ENCODE measurements at places on chromosomes 1 and 21. TPM values are rescaled to one million over a fixed set of nuclear protein-coding genes. Genes with fewer than 3 reads are reported as not detected.

GRCh38 chr21:27648560-27648959, 681.7 kb upstream of the ADAMTS5 start:
- no peaks in the 10 kb centered on the region for H3K27me3 ChIP-seq
- H3K4me3 ChIP-seq, result no peak overlapping the region
- no peaks in the 10 kb centered on the region for H3K4me1 ChIP-seq
- H3K36me3 ChIP-seq, result no peaks in the 10 kb centered on the region

GRCh38 chr1:175894581-175894980, 151.2 kb upstream of the TNR start:
- DNase-seq, result no peak
- H3K4me3 ChIP-seq, result no peak overlapping the region

GRCh38 chr1:75058424-75058823, 75.8 kb upstream of the LHX8 start:
- no peak overlapping the region for H3K4me3 ChIP-seq
- H3K27ac ChIP-seq, result no peak overlapping the region
- no peak for DNase-seq
- no peaks in the 10 kb centered on the region for H3K27me3 ChIP-seq

- peaks cover 8% of the 10 kb centered on the region for H3K36me3 ChIP-seq
- no peaks in the 10 kb centered on the region for H3K27me3 ChIP-seq
- peak within 1 kb of the TSS; percentile 83 for H3K4me3 ChIP-seq
These were observed at the start of gene RNF207 for GRCh38 chr1:6205849-6206519. Gene RNF207, plus strand, starts transcription at chr1:6206119. Its CDS starts 417 bp downstream, at chr1:6206536.

- H3K36me3 ChIP-seq, result no peaks in the 10 kb centered on the region
- H3K4me1 ChIP-seq, result no peaks in the 10 kb centered on the region
- H3K27me3 ChIP-seq, result peaks cover 46% of the 10 kb centered on the region
- H3K27ac ChIP-seq, result no peak overlapping the region
- no peak for DNase-seq
These were observed 236.2 kb downstream of the SETD4 start for GRCh38 chr21:35824136-35824535.

The HSD3B1 gene
- not detected for total RNA-seq

The HES3 gene
- total RNA-seq, result not detected

The CRYBG2 gene
- total RNA-seq, result not detected

- H3K27me3 ChIP-seq, result no peaks in the 10 kb centered on the region
- no peaks in the 10 kb centered on the region for H3K36me3 ChIP-seq
- DNase-seq, result no peak
- H3K4me3 ChIP-seq, result no peak overlapping the region
These were observed 198.8 kb downstream of the AMY1C start for GRCh38 chr1:103948526-103948925.

- H3K4me3 ChIP-seq, result no peak overlapping the region
- no peaks in the 10 kb centered on the region for H3K36me3 ChIP-seq
- no peaks in the 10 kb centered on the region for H3K27me3 ChIP-seq
- H3K4me1 ChIP-seq, result no peaks in the 10 kb centered on the region
- no peak for DNase-seq
These were observed 14.2 kb downstream of the PIGM start for GRCh38 chr1:160017592-160017991.

The PDZK1 gene
- total RNA-seq, result 0.16 TPM

- H3K27ac ChIP-seq, result no peak overlapping the region
- peaks cover 40% of the 10 kb centered on the region for H3K4me1 ChIP-seq
These were observed 2.2 kb upstream of the LAPTM5 start for GRCh38 chr1:30759718-30760281.

The DISP3 gene
- total RNA-seq, result not detected

- no peak for DNase-seq
- H3K4me3 ChIP-seq, result no peak overlapping the region
- H3K36me3 ChIP-seq, result no peaks in the 10 kb centered on the region
- peaks cover 60% of the 10 kb centered on the region for H3K4me1 ChIP-seq
- H3K27me3 ChIP-seq, result no peaks in the 10 kb centered on the region
- peak overlapping the region; percentile 87 for H3K27ac ChIP-seq
These were observed 19.6 kb upstream of the OVAAL start for GRCh38 chr1:180539136-180539535.

- DNase-seq, result no peak
- peaks cover 21% of the 10 kb centered on the region for H3K27me3 ChIP-seq
- H3K4me3 ChIP-seq, result no peak overlapping the region
- no peaks in the 10 kb centered on the region for H3K4me1 ChIP-seq
These were observed 19.7 kb upstream of the TSPEAR start for GRCh38 chr21:44730951-44731579.

The PRELP gene
- total RNA-seq, result 22.5 TPM

DNA sequence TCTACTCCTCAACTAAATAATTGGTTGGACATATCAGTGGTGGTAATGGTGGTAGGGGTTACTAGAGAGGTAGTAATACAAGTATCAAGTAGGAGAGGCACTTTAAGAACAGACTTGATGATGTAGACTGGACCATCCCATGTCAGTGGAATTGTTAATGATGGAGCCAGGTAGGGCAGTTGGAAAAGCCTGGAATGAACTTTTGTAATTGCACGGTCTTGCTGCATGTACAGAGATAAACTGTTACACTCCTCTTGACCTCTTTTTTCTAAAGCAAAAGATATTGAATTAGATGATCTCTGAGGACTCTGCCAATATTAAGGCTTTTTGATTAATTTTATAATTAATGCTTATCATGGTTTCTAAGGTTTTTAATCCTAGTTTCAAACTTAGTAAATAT, 5.8 kb downstream of the HMGCS2 start:
- H3K27me3 ChIP-seq, result no peaks in the 10 kb centered on the region
- H3K36me3 ChIP-seq, result peaks cover 3% of the 10 kb centered on the region
- H3K27ac ChIP-seq, result no peak overlapping the region
- H3K4me3 ChIP-seq, result no peak overlapping the region

DNA sequence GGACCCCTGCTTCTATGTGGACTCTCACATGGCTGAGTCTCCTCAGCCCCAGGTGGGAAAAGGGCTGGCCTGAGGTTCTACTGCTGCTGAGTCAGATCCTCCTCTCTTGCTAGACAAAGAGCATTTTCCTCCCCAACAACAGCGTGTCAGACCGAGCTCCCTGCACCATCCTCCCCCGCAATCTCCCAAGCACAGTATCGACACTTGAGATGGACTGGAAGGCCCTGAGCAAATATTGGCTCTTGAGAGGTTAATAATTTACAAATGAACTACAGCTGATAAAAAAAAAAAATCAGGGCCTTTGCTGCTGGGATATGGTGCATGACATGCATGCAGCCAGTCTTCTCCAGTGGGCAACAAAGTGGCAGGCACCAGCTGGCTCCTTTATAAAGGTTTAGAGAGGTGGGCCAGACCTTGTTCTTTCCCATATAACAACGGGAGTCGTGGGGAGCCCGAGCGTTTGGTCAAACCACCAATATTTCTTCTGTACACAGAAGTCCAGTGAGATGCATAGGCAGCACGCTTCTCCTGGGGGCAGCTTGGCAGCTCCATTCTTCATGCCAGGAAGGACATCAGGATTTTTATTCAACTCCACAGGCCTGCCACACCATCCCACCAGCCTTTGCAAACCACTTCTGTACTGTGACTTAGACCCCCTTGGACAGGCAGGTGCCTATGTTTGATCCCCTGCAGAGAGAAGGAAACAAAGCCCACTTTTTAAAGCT, 55.4 kb upstream of the CAMK1G start:
- no peak overlapping the region for H3K4me3 ChIP-seq
- no peaks in the 10 kb centered on the region for H3K4me1 ChIP-seq
- no peaks in the 10 kb centered on the region for H3K36me3 ChIP-seq
- DNase-seq, result no peak

The FCAMR gene
- not detected for total RNA-seq

DNA sequence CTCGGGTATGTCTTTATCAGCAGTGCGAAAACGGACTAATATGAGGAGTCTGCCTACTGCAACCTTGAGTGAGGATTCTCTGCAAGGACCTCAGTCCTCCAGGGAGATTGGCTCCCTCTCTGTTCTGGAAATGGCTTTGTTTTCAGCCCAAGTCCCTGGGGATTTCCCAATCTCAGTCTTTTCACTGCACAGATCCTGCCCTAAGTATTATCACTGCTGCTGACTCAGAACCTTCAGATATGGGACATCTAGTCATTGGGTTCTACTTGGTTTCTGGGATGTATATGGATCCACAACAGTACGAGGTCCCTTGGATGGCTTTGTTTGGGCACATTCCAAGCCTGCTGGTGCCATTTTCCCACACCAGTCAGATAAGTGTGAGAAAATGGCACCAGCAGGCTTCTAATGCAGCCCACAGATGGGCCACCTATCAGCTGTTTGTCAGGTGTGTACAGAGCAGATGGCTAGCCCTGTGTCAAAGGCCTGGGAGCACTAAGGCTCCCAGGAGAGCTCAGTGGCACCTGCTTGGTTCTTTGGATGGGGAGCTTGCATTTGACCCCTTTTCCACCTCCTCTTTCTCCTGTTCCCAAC, 27.4 kb downstream of the ELF3 start:
- H3K36me3 ChIP-seq, result no peaks in the 10 kb centered on the region
- H3K4me3 ChIP-seq, result no peak overlapping the region
- no peak for DNase-seq
- H3K27me3 ChIP-seq, result no peaks in the 10 kb centered on the region
- no peak overlapping the region for H3K27ac ChIP-seq
- H3K4me1 ChIP-seq, result peaks cover 3% of the 10 kb centered on the region

The PIGR gene
- total RNA-seq, result 0.91 TPM

DNA sequence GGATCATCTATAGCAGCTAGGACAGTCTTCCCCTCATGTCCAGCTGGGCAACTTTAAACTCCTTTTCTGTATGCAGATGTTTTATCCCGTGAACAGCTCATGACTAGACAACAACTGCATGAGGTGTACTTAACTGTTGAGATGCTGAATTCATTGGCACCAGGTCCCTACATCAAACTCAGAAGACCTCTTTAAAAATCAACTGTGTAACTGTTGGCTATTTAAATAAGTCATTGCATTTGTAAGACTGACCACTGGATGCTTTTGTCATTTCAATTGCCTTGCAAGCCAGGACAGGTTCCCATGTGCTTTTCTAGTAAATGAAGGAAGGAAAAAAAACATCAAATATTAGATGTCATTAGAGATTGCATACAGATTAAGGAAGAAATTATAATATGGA, 28.3 kb upstream of the GORAB start:
- no peak for DNase-seq
- no peaks in the 10 kb centered on the region for H3K36me3 ChIP-seq
- no peaks in the 10 kb centered on the region for H3K27me3 ChIP-seq
- H3K27ac ChIP-seq, result no peak overlapping the region
- no peaks in the 10 kb centered on the region for H3K4me1 ChIP-seq

- H3K36me3 ChIP-seq, result no peaks in the 10 kb centered on the region
- no peak for DNase-seq
- peaks cover 18% of the 10 kb centered on the region for H3K4me1 ChIP-seq
- peak overlapping the region; percentile 72 for H3K4me3 ChIP-seq
These were observed 437 bp downstream of the IFNLR1 start for GRCh38 chr1:24186711-24186992.

GRCh38 chr1:221101807-221102605, 222.8 kb downstream of the HLX start:
- DNase-seq, result no peak
- peaks cover 15% of the 10 kb centered on the region for H3K4me1 ChIP-seq
- H3K27me3 ChIP-seq, result no peaks in the 10 kb centered on the region
- no peak overlapping the region for H3K4me3 ChIP-seq
- no peaks in the 10 kb centered on the region for H3K36me3 ChIP-seq

The ZBTB8B gene
- total RNA-seq, result 0.03 TPM

The NBPF6 gene
- total RNA-seq, result not detected

GRCh38 chr1:151510614-151510956, 602 bp upstream of the CGN start:
- no peak for DNase-seq
- peaks cover 31% of the 10 kb centered on the region for H3K27me3 ChIP-seq

The LENEP gene
- not detected for total RNA-seq

The MRPL9 gene
- total RNA-seq, result 41.8 TPM

GRCh38 chr1:30780409-30780808, 22.8 kb upstream of the LAPTM5 start:
- no peak overlapping the region for H3K27ac ChIP-seq
- H3K4me3 ChIP-seq, result no peak overlapping the region
- peaks cover 12% of the 10 kb centered on the region for H3K27me3 ChIP-seq
- no peaks in the 10 kb centered on the region for H3K36me3 ChIP-seq
- H3K4me1 ChIP-seq, result peaks cover 9% of the 10 kb centered on the region

DNA sequence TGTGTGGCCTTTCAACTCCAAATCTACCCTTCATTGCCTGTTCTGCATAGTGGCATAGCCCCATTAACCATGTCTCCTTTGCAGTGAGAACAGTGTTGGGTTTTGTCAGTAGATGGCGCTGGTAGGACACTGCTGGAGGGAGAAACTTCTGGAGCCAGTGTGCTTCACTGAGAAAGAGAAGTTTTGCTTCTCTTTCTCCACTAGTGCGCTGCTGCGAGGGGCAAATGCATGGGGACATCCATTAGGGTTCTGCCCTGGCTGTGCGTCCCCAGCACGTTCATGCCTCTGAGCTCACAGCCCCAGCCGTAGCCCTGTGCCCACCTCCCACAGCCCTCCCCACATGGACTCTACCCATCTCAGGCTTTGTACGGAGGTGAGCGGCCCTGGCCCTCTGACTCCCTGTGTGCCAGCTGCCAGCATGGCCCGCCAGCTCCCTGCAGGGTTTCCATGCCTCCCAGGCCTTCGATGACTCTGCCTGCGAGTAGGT, 53.1 kb downstream of the RIMS3 start:
- H3K4me3 ChIP-seq, result no peak overlapping the region
- no peaks in the 10 kb centered on the region for H3K4me1 ChIP-seq
- no peak overlapping the region for H3K27ac ChIP-seq
- no peaks in the 10 kb centered on the region for H3K36me3 ChIP-seq

- peaks cover 8% of the 10 kb centered on the region for H3K27me3 ChIP-seq
- no peaks in the 10 kb centered on the region for H3K4me1 ChIP-seq
- H3K27ac ChIP-seq, result no peak overlapping the region
These were observed 2.1 kb downstream of the C8B start for GRCh38 chr1:56963667-56964066.

DNA sequence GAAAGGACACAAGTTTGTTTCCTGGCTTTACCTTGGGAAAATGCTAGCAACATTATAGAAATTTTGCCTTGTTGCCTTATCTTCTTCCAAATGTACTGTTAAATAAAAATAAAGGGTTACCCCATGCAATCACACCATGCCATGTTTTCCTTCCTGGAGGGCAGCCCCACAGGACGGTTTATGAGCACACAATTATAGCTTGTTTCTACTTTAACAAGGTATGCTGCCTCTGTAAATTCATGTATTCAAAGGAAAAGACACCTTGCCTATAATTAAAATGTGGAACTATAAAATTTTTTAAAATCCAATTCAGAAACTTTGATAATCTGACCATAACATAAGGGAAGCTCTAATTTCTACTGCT, 63.4 kb downstream of the CAPN2 start:
- peaks cover 79% of the 10 kb centered on the region for H3K36me3 ChIP-seq
- no peak overlapping the region for H3K4me3 ChIP-seq
- peaks cover 73% of the 10 kb centered on the region for H3K4me1 ChIP-seq
- no peak for DNase-seq
